COR-L47 (cell line): ENCODE measurements at places on chromosomes 6 and 20.

- no peak for DNase-seq
These were observed 106.9 kb downstream of the IPCEF1 start for GRCh38 chr6:154249499-154250298.

GRCh38 chr6:145112711-145113148 is 622.6 kb downstream of the EPM2A start:
- no peak for DNase-seq

GRCh38 chr6:20876036-20876435 is 341.8 kb downstream of the CDKAL1 start:
- no peak for DNase-seq

DNA sequence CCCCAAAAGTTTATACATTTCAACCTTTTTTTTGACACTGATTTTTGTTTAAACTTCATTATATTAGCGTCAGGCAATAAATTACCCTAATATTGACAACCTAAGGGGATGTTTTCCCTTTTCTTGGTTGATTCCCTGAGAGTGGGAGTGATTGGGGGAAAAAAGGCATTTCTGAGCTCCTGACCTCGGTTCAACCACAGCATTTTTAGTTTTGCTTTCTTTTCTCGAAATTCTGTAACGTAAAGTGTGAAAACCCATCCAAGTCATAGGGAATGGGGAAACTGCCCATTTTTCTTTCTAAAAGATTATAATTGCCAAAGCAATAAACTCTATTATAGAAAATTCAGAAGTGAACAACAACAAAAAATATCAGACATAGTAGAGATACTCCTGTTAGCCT is 67.9 kb upstream of the SPACA1 start:
- no peak for DNase-seq

GRCh38 chr6:146027586-146028251 is 1.1 kb upstream of the GRM1 start:
- DNase-seq: no peak

GRCh38 chr6:35141007-35141655 is at the start of gene TCP11:
TCP11 (minus strand) TSS chr6:35141339; CDS start chr6:35140870, 469 bp downstream.
- no peak for DNase-seq

DNA sequence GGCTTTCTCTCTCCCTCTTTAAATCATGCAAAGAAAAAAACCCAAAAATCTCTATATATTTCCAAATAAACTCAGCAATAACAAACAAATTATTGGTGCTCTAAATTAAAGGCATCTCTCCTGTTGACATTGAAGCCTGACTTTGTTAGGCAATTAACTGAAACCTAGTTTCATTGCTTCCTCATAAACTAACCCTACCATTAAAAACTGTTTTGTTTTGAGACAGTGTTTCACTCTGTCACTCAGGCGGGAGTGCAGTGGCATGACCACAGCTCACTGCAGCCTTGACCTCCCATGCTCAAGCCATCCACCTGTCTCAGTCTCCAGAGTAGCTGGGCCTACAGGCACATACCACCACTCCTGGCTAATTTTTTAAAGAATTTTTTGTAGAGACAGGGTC is 34.9 kb downstream of the PIGU start:
- no peak for DNase-seq
